ENCODE measurements at places on chromosomes 2 and 18.
A peak's percentile ranks its signal among the peaks of the same experiment; 100 is the strongest.

DNA sequence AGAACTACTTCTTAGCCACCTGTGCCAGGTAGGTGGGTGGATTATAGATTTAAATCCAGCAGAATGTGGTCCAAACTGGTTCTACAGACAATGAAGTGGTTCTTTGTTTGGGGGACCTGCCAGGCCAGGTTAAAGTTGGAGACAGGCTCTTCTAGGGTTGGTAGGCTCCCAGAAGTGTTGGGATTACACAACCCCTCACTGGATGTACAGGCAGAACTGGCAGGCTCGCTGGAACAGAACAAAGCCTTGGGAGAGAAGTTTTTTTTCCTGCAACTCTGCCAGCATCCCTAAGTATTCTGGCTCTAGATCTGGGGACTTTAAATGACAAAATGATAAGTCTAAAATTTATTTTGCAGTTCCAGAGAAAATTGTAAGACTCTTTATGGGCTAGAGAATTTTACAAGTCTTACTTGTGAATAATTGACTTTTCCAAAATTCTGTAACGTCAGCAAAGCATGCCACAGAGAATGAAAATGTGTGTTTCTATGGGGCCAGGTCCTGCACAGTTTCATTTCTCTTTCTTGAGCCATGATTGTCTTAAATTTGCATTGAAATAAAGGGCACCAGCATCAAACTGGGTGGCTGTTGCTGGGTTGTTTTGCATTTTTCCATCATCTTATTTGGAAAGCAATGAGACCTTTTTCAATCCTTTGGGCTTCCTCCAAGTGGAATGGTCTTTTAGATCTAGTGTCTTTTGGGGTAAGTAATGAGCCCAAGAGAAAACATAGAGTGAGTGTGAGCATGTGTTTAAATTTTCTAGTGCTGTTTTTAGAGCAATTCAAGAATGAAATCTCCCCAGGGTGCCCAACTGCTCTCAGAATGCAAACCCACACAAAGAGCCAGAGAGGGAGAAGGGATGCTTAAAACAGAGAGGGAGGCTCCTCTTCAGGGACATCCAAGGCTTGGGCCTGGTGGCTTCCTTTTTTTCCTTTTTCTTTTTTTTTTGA, 32.4 kb upstream of the ATL2 start:
- no peak for DNase-seq

DNA sequence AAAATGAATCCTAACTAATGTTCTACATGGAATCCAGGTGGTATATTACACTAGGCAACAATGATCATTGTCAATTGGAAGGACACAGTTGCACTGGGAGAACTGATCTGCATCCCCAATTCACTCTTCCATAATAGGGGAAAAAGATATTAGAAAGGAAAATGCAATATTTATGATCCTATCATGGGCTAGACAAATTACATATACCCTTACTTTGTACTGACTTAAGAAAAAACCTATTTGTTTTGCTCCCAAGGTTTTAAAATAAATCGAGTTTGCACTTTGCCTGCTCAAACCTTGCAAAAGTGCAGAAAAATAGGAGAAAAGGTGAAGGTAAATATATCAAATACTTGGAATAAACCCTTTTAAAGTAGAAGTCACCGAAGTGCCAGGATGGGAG, 11.0 kb upstream of the PAX3 start:
- no peak for DNase-seq

GRCh38 chr2:200211643-200212042, 94.8 kb upstream of the SPATS2L start:
- DNase-seq: no peak

- DNase-seq: no peak
Observed at GRCh38 chr2:216404010-216404618, 8.2 kb upstream of the SMARCAL1 start.

- DNase-seq: no peak
Observed at GRCh38 chr2:199370150-199370780, 87.5 kb downstream of the SATB2 start.

DNA sequence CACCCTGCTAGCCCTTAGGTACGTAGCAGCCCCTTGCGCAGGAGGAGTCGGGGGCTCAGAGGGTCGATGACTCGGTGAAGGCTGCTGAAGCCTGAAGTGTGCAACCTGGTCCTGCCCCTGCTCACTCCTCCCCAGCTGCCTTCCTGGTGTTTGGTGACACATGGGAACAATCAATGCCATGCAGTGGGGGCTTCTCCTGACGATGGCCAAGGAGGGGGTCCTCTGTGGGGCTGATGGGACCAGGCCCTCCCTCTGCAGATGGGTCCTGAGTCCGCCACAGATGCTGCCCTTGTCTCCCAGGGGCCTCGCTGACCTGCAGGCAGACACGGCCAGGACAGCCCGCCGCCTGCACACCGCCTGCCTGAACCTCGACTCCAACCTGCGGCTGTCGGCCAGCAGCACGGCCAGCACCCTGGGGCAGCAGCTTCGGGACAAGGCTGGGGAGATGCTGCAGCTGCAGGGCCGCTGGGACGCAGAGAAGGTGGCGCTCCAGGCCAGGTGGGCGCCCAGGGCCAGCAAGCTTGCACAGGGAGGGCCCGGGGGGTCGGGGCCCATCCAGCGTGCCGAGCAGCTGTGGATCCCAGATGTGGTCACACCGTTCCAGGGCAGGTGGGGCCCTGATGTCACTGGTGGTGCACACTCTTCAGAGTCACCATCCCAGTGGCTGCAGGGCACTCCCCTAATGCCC, 24.6 kb downstream of the CROCC2 start:
- DNase-seq: peak; percentile 7

DNA sequence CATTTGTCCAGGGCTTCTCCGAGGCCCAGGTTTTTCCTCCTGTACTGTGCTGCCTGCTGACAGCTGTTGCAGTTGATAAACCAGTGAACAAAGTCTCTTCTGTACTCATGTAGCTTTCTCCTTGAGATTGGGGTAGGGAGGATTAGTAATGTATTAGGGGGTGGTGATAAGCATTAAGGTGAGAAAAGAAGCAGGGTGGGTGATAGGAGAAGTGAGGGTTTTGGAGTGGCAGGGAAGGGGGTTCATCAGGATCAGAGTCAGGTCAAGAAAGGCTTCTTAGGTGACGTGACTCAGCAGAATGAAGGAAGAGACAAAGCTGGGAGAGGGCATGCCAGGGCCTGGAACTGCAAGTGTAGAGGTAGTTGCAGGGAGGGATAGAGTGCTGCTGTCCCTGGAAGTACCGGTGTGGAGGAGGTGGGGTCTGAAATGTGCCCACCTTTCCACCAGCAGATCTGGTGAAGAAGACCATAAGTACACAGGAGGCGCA, 48.7 kb downstream of the PKP4 start:
- DNase-seq: no peak

DNA sequence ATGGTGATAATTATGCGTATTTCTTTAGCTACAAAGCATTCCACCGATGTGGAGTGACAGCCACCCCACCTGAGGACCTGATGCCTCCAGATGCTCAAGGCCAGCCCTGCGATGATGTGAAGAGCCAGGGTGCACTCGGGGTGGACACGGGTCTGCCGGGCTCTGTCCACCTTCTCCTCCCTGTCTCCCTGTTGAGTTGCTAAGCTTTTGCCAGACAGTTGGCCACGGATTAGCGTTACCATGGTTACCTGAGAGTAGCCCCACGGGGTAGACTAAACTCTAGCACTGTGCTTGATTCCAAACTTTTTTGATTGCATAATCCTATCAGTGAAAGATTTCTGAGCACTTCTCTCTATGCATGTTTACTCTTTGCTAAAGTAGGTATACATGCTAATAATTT, 86.2 kb downstream of the SMIM21 start:
- DNase-seq: no peak

DNA sequence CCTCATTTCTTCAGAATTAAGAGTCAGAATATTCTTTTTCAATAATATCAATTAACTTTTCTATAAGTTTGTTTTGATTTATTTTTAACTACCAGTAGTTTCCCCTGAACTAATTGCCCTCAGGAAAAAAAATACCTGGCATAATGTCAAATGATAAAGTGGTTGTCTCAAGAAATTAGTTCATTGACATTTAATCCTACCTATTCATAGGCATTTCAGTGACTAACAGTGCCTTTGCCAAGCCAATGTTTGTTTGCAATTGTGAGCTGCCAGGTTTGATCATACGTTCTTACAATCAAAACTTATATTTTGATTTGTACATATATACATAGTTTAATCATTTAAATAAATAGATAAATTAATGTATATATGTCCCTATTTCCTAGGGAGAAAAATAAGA, 267.3 kb upstream of the MC4R start:
- no peak for DNase-seq

- DNase-seq: peak; percentile 73
Observed at GRCh38 chr2:230225486-230225885, at the start of gene SP140. SP140 (plus strand) TSS chr2:230225736; CDS start chr2:230225845, 109 bp downstream.

- no peak for DNase-seq
Observed at GRCh38 chr2:216131175-216131926, 22.2 kb downstream of the XRCC5 start.

- DNase-seq: no peak
Observed at GRCh38 chr2:179305125-179305524, 40.5 kb upstream of the SESTD1 start.

DNA sequence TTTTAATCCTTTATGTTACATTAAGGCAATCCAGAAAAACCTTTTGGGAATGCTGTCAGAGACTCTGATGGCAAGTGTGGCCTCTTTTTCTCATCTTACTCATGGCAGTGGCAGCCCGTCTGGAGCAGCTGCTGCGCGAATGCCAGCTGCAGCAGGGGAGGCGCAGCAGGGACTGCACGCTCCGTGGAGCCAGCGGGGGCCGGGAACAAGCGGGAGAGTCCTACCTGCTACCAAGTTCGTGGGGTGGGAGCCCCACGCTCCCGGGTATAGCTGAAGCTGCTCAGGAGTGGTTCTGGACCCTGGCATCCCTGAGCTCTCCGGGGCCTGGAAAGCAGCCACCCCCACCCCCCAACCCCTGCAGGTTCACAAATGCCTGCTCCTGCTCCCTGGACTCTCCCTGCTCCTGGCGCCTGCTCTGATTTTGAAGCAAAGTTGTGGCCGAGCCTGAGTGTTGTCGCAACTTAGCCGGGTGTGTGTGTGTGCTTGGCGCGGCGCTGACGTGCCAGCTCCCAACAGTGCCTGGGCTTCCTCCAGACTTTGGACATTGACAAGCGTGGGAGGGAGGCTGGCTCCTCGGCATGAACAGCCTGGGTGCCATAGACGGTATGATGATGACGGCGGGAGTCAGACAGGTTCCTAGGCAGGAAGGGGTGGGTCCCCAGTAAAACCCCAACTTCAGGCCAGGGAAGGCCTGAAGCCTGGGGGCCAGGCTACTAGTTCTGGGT, 21.7 kb downstream of the TMX3 start:
- DNase-seq: no peak

Data from memory B cell (primary cell).